Stimulated activated naive CD4-positive, alpha-beta T cell (primary cell): ENCODE measurements at places on chromosomes 11 and 22.

DNA sequence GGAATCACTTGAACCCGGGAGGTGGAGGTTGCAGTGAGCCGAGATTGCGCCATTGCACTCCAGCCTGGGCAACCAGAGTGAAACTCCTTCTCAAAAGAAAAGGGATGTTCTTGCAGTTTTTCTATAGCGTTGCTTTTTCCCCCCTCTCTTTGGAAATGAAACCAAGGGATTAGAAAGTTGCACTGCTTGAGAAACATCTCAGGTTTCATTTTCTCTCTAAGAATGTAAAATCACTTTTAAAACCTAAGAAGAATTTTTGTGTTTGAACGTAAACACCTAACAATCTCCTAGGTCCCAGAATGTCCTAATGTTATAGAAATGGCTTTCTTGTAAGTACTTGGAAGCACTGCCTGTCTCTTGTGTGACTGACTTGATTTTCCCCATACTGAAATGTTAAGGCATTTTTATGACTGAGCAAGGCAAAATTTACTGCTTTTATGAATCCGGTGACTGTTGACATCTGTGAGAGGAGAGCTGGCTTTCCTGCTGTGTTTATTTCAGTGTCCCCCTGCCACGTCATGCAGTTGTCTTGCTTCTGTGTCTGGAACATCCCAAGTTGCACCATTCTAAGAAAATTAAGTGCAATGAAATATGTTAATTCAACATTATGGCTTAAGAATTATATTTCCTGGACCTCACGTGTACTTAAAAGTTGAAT is 37.7 kb downstream of the NF2 start:
- no peak for DNase-seq

DNA sequence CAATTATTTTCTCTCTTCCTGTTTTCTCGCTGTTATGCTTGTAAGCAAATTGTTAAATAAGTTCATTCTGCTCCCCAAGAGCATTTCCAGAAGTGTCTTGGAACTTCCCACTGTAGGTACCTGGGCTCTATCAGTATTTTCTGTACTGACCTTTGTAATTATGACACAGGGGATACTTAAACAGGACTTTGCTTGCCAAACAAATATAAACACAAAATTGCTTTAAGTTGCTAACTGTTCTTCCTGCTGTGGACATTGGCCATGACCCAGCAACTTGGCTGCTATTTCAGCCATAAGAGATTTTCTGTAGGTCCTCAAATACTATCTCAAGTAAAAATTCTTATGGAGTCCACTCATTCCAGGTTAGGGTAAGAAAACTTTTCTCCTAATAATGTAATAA is 30.1 kb downstream of the SYT9 start:
- DNase-seq = no peak

DNA sequence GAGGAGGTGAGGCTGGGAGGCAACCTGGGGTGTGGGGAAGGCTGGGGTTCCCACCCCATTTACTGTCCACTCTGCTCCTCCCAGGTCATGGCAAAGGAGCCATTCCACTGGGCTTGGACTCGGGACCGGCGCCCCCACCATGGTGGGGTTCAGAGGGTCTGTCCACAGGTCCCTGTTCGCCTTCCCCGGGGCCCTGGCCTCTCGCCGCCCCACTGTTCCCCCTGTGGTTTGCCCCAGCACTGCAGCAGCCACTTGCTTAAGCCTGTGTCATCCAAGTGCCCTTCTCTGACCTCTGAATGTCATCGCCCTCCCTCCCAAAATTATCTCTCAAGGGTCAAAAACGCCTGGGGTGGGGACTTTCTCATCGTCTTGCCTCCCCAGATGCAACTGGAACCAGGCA is 2.6 kb downstream of the SPDYC start:
- DNase-seq = no peak

GRCh38 chr11:87022254-87022653 is 15.5 kb upstream of the TMEM135 start:
- DNase-seq = no peak

- DNase-seq = peak; percentile 45
These were observed 40.8 kb downstream of the TBC1D22A start for GRCh38 chr22:46803031-46803880.

GRCh38 chr11:65558930-65559509 is 861 bp upstream of the LTBP3 start:
- DNase-seq = no peak

DNA sequence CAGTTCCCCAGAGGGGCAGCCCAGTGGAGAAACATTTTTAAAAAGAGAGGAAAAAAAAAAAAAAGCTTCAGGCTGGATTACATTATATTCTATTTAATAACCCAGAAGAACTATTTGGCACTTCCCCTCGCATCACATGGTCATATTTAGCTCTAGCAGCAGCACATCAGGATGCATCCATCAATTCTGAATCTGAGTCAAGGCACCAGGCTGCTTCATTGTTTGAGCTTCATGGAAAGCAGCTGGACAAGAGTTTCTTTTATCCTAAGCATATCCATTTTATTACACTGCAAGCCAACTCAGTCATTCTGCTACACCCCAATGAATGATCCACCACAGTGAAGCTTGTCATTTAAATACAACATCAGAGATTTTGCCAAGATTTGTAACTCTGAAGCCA is 10.0 kb downstream of the SPTY2D1 start:
- DNase-seq = no peak

DNA sequence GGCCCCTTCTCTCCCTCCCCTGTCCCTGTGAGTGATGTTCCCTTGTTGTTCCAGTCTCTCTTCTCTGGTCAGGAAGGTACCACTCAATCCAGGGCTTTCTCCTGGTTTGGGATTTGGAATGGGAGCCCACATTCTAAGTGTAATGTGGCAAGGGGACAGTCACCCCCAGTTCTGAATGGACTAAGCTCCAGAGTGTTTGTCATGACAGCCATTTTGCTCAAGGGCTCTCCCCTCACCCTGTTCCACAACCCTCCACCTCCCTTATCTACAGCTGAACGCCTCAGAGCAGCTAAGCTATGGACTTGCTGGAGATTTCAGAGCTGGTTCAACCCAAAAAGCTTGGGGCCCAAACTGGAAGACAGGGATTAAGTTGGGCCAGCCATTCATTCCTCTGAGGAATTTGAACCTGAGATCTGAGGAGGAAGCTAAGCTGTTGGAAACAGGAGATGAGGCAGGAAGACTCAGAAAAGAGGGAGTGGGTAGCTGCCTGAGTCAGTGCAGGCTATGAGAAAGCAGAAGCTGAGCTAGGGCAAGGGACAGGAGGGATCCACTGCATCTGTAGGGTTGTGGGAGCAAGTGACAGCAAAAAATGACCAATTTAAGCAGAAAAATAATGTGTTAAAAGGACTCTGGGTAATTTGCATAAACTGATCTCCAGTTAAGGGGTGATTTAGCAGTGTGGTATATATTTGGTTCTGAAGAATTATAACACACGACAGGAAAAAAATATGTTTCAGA is 22.9 kb upstream of the FCHSD2 start:
- DNase-seq = no peak

DNA sequence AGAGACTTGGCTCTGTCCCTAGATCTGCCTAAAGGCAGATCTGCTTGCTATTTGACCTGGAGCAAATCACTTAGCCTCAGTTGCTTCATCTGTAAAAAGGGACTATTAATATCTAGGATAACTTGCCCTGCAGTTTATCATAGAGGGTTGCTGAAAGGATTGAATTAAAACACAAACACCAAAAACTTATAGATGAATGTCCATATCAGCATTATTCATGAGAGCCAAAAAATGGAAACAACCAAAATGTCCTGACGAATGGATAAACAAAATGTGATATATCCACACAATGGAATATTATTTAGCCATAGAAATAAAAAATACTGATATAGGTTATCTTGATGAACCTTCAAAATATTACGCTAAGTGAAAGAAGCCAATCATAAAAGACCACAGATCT is 67.2 kb downstream of the USP35 start:
- DNase-seq = no peak

DNA sequence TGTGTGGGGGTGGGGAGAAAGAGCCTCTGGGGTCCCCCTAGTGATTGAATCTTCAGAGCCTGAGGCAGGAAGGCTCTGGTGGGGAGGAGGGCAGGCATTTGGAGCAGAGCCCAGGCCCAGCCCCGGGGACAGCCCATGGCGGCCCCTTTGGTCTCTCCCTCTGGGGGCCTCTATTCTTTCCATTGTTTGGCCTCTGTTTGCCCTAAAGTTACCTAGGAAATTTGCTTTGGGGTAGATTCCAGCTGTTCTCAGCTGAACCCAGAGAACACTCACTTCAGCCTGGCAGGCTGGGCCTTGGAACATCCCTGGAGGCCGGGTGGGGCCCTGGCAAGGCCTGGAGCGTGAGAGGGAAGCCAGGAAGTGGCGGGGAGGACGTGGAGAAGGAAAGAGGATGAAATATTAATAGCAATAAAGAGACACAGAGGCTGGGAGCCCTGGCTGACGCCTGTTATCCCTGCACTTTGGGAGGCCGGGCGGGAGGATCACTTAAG is 22.9 kb upstream of the A4GALT start:
- no peak for DNase-seq

GRCh38 chr22:44045145-44045544 is 21.0 kb downstream of the PARVB start:
- DNase-seq = no peak

- DNase-seq = no peak
These were observed 41.7 kb downstream of the KIAA1671 start for GRCh38 chr22:24994070-24994763.

DNA sequence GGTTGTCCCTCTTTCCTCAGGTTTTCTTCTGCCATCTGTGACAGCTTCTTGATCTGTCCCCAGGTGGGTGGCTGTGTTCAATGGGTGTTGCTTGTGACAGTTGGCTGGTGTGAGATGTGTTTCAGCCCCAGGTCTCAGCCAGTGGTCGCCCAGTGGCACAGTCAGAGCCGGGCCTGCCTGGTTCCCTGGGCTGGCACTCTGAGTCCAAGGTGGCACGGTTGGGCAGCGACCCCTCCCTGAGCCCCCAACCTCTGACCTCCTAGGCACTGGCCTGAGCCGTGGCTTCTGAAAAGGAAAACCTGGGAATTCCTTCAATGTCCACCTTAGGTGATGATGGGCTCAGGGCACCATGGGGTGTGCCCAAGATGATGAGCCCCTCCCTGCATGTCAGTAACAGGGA is 14.0 kb upstream of the PRODH start:
- no peak for DNase-seq

- no peak for DNase-seq
These were observed 45.3 kb downstream of the RTL6 start for GRCh38 chr22:44452531-44453420.

- no peak for DNase-seq
These were observed 148.3 kb downstream of the TRPC6 start for GRCh38 chr11:101435408-101435973.

- no peak for DNase-seq
These were observed 4.0 kb downstream of the CCDC90B start for GRCh38 chr11:83282084-83282716.

DNA sequence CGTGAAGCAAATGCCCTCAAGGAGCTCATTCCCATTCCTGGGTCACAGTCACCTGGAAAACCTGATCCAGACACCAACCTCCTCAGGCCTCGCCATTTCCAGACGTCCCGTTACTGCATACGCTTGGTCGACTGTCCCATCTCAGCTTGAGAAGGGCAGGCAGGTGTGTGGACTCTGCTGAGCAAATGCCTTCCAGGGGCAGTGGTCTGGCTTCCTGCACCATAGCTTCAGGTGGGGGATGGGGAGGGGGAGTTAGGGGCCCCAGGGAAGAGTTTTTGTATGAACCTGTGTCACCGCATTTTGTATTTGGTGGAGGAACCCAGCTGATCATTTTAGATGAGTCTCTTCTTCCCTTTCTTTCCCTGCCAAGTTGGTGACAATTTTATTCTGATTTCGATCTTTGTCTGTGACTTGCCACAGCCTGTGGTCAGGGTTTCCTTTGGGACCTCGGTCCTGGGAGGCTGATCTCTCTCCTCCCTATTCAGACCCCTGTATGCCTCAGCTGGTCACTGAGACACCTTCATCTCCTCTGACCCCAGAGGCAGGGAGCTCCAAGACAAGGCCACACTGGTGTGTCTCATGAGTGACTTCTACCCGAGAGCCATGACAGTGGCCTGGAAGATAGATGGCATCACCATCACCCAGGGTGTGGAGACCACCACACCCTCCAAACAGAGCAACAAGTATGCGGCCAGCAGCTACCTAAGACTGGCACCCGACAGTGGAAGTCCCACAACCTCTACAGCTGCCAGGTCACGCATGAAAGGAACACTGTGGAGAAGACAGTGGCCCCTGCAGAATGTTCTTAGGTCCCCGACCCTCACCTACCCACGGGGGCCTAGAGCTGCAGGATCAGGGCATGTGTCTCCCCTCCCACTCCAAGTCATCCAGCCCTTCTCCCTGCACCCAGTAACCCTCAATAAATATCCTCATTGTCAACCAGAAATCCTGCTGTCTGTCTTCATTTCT is 22.9 kb downstream of the IGLL5 start:
- no peak for DNase-seq

- no peak for DNase-seq
These were observed 508.4 kb upstream of the LUZP2 start for GRCh38 chr11:23988381-23989006.

DNA sequence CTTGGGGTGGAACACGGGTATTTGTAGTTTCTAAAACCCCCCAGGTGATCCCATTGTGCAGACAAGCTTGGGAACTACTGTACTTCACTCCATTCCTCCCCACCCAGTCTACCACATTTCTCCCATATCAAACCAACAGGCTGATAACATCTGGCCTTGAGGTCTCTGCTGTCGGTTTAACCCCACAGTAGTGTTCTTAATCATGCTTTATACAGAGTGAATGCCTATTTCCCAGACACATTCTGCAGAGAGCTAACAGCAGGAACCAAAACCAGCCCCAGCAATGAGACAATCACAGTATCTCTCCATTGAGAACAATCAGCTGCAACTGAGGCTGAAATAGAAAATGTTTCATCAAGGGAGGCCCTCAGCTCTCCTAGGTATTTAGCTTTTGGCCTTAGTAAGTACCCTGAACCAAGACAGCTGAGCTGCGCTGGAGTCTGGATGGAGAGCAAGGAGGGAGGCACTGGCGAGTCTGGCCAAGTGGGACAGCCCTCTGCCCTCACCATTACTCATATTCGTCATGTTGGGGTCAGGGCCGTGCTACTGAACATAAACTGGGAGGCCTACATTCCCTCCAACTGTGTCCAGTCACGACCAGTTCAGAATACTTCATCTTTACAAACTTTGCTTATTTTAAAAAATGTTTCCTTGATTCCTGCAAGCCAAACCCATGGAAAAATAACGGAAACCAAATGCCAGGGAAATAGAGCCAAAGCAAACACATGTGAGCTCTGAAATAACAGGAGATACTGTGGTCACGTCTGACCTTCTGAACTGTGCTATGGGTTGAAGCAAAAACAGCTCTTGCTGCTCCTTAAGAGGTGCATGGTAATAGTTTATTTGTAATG is 81.0 kb downstream of the CCDC34 start:
- no peak for DNase-seq
